ENCODE measurements at places on chromosomes 2 and 18.
A peak's percentile ranks its signal among the peaks of the same experiment; 100 is the strongest.

DNA sequence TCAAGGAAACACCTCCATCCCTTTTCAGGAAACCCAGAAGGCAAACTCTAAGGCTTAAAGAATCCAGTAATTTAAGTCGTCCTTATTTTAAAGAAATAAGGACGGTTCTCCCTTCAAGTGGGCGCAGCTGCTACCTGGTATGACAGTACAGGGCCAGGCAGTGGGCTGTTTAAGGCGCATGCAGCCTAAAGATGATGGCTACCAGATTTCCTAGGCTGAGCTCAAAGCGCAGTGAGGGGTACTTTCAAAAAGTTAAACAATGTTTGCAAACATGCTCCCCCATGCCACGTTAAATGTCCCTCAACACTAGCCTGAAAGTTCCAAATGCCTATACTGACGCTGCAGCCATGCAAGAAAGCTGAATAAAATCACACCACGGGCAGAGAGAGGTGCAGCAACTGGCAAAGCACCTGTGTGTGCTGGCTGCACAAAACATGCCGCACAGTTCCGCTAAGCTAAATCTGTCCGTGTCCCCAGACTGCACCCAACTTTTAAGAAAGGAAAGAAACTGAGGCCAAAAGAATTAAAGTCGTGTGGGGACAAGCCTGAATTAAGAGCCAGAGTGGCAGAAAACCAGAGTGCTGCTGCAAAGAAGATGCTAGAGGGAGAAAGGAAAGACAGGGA, 583 bp downstream of the HIBCH start:
- DNase-seq, result peak; percentile 27

- no peak for DNase-seq
Observed at GRCh38 chr2:46101557-46102220, 195.5 kb upstream of the EPAS1 start.

GRCh38 chr18:24553571-24554285, 93.3 kb downstream of the HRH4 start:
- no peak for DNase-seq

DNA sequence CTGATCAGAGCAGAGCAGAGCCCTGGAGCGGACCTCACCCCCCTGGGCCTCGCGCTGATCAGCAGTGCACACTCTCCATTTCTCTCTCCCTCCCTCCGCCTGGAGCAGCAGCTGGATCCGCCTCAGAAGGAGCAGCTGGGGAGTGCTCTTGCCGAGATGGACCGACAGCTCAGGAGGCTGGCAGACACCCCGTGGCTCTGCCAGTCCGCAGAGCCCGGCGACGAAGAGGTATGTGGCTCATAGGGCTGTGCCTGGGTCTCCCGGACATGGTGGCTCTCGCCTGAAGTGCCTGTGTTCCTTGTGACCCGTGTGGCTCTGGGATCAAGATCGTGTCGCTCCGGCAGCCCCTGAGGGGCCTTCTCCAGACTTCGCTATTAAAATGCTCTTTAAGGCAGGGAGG, 102.5 kb downstream of the USP40 start:
- no peak for DNase-seq

GRCh38 chr2:101771227-101771902, 73.9 kb downstream of the MAP4K4 start:
- peak; percentile 19 for DNase-seq

GRCh38 chr2:217948351-217948791, 54.4 kb downstream of the TNS1 start:
- no peak for DNase-seq

GRCh38 chr2:175166216-175166824, 1.7 kb downstream of the ATF2 start:
- DNase-seq, result no peak

DNA sequence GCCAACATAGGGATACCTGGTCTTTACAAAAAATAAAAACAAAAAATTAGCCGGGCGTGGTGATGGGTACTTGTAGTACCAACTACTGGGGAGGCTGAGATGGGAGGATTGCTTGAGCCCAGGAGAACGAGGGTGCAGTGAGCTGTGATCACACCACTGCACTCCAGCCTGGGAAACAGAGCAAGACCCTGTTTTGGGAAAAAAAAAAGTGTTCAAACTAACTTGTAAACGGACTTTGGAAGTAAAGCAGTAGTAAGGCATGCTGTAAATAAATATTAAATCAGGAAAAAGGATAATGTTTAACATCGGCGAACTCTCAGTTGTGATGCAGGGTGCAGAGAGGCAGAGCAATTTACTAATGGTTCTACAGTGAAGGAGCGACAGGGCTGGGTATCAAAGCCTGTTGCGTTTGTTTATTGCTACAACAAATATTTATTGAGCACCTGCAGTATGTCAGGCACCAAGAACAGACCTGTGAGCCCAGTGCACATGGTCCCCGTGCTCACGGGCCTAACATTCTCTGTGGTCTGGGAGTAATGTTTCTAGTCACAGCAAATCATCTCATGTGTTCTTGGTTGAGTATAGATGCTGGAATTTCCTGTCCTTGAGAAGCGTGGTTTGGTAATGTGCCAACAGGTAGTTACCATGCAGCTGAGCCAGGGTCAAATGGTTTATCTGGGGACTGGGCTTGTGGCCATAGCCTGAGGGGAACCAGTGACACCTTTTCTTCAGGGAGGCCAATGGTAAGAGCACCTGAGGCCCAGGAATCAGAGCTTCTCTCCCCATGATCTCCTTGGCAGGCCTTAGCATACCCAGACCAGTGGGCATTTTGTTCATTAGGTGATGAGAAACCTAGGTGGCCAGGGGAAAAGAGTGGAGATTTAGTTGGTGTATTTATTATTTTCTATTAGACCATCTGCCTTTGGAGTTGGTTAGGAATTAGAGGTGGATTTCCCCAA, 27.9 kb upstream of the GREB1 start:
- DNase-seq, result no peak

DNA sequence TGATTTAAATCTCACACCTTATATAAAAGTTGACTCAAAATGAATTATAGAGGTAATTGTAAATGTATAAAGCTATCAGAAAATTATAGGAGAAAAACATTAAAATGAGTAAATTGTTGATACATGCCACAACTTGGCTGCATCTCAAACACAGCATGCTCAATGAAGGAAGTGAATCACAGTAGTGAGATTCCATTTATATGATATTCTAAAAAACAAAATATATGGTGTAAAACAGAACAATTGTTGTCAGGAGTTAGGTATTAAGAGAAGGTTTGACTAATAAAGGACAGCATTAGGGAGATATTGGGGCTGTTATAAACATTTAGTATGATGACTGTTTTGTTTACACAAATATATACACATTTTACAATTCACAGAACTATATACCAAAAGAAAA, 356.6 kb upstream of the CELF4 start:
- no peak for DNase-seq

DNA sequence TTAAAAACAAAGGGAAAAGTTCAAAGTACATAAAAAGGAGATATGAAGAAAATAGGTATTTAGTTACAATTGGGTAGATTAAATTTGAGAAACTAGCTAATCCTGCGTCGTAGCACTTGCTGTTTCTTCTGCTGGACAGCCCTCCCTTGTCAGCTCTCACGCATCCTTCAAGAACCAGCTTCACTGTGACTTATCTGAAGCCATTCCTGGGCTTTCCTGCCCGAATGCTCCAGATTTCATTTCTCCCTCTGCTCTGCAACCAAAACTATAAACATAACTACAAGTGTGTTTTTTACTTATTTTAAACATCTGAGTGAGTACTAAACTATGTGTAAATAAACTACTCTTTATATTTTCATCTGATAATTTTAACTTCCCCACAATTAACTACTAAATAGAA, 149.2 kb downstream of the MTCL1 start:
- no peak for DNase-seq

DNA sequence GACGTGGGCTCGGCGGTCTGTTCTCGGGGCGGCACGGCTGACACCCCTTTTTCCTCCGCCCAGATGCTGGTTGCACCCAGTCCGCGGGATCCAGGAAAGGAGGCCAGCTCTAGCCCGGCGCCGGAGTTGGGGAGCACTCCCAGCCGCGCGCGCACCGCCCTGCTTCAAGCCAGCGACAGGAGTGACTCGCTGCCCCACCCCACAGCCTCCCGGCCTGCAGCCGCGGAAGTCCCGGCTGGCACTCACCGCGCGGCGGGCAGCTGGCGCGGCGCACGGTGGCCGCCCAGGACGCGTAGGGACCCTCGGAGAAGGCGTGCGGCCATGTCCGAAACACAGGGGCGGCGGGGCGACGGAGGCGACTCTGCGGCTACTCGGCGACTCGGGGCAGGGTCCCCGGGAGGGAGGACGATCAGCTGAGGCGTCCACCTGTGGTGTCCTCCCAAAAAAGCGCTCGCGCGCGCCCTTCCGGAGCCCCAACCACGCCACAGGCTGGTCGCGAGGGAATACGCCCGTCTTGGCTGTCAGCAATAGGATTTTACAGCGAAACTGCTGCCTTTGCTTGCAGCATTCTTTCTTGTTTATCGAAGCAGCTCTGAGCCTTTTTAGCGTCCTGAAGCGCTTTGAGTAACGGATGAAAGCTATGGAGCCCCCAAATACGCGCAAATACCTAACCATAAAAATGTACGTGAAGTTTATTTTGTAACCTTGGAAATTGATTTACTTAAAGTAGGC, at the start of gene ACADL:
Gene ACADL (minus strand): TSS at position 507 of the 732 bp plus-strand sequence. CDS start 184 bp downstream, at position 323.
- DNase-seq, result no peak

GRCh38 chr2:1854729-1855547, 110.6 kb upstream of the PXDN start:
- DNase-seq, result no peak

DNA sequence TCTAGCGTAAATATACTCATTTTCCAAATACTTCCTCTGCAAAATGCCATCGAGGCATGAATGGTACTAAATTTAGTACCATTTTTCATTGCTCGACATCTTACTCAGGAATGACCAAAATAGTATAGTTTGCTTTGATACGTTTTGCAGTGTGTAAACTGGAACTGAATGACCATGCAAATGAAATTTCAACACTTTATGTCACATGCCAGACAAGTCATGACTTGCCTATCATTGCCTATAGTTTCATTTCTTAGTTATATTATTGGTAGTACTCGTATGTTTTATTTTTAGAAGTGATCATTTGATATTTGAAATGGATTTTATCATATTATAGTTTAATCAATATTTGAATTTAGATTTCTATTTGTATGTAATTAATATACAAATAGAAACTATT, 9.1 kb downstream of the MSTN start:
- DNase-seq, result no peak

DNA sequence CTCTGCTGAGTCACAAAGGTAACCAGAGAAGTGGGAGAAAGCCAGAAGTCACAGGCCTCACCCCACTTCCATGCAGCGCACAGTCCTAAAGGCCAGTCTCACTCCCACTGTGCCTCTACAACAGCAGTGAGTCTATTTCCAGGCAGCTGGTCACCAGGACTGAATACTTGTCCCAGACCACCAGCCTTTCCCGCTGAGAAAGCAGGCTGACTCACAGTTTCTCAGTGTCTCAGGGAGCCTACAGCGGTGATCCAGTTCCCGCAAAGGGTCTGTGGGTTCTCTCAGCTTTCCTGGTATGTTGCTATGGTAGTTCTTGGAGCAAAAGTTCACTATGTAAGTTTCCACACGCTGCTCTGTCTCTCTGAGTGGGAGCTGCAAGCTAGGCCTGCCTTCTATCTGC, 622.5 kb downstream of the RNF144A start:
- DNase-seq, result no peak

DNA sequence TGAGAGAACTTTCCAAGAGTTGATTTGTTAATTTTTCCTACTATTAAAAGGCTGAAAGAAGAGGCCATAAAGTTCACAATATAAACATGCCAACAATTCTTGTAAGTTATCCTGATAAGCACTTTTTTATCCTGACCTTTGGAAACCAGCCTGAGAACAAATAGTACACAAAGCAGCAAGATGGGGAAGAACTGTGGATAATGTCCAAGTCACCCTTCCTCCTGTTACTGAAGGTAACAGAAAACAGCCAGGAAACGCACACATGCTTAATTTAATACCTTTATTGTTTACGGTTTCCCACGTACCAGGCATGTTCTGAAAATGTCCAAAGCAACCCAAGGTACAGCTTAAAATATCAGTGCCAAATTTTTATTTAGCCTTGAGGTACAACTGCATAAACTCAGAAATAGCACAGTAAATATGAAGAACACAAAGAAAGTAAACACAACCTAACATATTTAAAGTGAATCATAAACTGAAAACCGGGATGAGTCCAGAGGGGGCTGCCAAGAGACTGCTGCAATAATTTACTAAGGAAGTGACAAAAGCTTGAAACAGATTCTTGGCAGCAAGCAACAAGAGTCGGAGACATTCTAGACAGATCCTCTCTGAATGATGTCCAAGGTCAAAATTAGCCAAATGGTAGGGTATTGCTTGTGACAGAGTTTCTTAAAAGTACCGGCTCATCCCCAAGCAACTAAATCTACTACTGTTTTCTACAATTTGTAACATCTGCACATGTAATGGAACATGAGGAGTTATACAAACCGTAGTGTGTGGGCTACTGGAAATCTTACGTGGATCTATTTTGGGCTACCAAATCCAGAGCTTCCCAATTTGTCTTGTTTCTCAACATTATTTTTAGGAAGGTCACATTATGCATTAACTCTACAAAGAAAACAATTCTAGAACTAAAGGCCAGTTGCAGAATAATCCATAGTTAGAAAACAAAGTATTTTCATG, 93.2 kb downstream of the CABYR start:
- DNase-seq, result no peak

DNA sequence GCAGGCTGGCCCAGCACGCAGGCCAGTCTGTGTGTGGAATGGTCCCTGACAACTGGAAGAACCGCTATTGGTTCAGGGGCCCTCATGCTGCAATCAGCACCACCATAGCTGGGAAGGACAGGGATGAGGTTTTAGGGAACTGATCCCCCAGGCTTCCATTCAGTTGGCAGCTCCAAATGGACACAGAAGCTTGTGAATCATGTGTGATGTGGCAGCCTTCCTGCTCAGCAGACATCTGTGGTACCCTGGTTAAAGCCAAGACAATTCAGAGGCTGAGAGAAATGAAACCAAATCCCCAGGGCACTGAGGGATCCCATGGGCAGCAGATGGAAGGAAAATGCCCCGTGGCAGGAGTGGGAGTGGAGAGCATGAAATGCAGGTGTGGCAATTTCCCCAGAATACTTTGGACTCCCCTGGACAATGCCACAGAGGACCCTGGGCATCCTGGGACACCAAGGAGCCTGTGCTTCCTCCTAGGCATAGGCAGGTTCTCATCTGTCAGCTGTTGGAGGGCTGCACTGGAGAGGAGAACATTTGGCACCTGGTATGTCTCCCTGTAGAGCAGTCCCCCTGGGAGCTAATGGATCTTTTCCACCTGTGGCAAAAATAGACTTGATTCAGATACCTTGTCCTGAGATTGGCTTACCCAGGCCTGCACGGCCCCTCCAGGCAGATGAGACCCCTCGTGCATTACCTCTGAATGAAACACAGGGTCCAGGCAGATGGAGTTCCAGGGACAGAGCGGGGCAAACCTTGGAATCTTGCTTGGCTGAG, 162.2 kb upstream of the BCL2L11 start:
- no peak for DNase-seq
